Stimulated activated CD4-positive, alpha-beta T cell treated with anti-CD3 and anti-CD28 coated beads, Interleukin-2, amount 100 ng/mL, for 4 hours (primary cell): ENCODE measurements at places on chromosomes 12 and 14.

- no peak for DNase-seq
Observed at GRCh38 chr12:15481846-15482245, 159.5 kb downstream of the PTPRO start.

DNA sequence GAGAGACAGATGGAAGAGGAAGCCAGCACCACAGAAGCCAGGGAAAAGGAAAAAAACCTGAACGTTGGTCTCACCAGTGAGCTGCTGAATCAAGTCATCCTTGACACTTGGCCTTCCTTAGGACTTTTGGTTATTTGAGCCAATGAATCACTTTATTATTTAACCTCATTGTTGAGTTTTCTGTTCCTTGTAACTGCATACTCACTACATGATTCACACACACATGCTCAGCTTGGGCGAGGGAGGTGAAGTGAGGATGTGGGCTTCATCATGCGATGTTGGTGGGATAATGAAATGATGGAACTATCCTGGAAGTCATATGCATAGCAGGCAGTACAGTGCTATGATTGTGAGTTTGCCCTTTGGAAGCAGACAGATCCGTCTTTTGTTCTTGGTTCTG is 40.6 kb upstream of the RPH3A start:
- no peak for DNase-seq

DNA sequence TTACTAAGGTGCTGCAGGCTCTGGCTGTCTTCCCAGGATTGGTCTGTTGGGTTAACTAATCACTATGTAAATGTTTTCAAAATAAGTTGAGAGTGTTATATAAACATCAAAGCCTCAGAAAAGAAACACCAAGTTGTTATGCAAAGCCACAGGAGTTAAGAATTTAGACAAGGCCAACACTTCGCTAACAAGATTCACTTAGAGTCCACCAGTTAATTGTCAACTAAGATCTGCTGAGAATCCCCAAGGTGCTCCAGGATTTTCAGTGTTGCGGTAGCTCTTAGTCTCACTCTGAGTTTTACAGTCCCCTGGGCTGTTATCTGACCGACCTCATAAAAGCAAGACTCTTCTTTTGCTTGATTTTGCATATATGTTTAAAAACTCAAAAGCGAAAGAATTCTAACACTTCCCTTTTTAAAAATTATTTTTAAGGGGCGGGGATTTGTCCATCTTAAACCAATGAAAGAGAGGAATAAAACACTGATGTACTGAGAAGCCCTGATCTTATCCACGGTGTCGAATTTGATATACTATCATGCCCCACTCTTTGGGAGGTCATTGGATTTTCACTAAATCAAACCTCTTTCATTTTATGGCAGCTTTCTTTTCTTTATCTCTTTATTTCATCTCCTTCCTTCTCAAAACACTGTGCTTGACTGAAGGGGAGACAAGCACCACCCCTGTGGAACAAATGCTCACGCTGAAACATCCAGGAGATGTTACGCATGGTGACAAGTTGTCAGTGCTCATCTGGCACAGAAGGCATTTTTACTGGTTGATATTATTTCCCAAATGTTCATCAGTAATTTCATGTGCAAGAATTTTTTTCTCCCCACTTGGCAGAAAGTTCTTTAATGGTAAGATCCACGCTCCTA is 7.0 kb downstream of the NIN start:
- no peak for DNase-seq

DNA sequence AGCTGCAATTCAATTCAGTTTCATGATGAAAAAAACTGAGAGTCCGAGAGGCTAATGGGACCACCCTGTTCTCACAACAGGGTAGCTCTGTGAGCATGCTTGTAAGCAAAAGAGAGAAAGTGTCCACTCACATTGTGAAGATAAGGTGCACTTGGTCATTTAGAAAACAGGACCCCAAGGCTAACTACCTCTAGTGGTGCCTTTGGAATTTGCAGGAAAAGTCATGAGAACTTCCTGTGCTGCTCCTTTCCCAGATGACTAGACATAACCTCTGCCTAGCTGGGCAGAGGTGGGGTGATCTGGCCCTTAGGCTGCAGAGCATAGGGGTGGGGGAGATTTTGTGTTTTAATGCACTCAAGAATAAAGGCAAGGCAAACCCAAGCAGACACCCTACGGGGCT is 118.9 kb downstream of the STAB2 start:
- no peak for DNase-seq

DNA sequence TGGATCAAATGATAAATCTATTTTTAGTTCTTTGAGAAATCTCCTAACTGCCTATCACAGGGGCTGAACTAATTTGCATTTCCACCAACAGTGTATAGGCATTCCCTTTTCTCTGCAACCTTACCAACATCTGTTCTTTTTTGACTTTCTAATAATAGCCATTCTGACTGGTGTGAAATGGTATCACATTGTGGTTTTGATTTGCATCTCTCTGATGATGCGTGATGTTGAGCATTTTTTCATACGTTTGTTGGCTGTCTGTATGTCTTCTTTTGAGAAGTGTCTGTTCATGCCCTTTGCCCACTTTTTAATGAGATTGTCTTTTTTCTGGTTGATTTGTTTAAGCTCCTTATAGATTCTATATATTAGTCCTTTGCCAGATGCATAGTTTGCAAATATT is 67.1 kb downstream of the IFNG-AS1 start:
- no peak for DNase-seq

DNA sequence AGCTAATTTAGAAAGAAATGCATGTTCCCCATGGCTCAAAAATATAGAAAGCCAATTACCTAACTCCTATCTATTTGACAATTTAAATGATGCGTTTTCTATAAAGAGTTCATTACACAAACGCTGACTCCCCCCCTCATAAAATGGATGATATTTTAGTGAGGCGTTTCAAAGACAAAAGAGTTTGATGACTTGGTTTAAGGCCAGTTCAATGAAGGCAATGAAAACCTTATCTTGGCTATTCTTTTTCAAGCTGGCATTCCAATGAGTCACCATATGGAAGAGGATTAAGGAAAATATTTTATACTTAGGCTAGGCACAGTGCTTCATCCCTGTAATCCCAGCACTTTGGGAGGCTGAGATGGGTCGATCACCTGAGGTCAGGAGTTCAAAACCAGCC is 62.7 kb downstream of the HMGA2 start:
- no peak for DNase-seq

- no peak for DNase-seq
Observed at GRCh38 chr12:13114251-13115052, 11.0 kb upstream of the GSG1 start.

- DNase-seq, result no peak
Observed at GRCh38 chr14:93829839-93830481, 41.7 kb upstream of the PRIMA1 start.

- DNase-seq, result no peak
Observed at GRCh38 chr12:126960709-126961108, 1306.3 kb upstream of the TMEM132C start.

GRCh38 chr14:79175671-79176070 is 1005.5 kb downstream of the NRXN3 start:
- DNase-seq, result no peak

DNA sequence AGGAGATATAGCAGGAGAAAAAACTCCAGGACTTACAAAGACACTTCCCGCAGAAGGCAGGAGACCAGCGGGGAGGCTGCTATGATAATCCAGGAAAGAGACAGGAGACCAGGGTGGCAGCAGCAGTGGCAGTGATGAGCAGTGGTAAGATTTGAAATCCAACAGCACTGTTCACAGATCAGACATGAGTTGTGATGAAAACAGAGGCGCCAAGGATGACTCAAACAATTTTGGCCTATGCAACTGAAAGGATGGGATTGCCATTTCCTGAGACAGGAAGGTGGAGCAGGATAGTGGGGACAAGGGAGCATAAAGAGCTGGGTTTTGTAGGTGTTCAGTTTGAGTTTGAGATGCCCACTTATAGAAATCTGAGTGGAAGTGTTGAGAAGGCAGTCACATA is 108.6 kb upstream of the DYRK2 start:
- DNase-seq, result no peak

DNA sequence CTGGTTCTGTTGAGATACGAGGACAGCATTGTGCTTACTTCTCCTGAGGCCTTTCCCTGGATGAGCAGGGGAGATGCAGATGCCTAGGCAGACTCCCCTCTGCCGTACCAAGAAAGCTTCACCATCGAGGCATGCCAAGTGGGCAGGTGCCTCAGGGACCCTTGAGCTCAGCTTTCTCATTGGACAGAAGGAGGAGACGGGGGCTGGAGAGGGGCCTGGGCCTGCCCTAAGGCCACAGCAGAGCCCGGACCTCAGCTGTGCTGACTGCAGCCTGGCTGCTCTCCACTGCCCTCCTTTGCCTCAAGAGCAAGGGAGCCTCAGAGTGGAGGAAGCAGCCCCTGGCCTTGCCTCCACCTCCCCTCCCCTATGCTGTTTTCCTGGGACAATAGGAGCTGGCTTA is 23.4 kb downstream of the SERPINA1 start:
- DNase-seq, result no peak

DNA sequence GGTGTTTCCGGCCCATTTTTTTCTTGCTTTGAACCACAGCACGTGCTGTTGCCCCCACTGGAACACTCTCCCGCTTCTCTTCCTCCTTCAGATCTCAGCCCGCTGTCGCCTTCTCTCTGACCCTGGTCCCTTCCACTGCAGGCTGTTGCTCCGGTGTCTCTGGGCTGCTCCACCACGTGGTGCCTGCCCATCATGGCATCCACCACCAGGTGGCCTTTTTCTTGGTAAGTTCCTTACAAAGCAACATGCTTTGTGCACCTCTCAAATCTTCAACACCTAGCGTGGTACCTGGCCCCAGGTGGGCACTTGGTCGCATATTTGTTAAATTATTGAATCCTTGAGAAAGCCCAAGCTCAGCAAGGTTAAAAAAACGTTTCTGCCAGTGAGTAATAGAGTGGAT is 19.1 kb downstream of the TUNAR start:
- DNase-seq, result no peak

DNA sequence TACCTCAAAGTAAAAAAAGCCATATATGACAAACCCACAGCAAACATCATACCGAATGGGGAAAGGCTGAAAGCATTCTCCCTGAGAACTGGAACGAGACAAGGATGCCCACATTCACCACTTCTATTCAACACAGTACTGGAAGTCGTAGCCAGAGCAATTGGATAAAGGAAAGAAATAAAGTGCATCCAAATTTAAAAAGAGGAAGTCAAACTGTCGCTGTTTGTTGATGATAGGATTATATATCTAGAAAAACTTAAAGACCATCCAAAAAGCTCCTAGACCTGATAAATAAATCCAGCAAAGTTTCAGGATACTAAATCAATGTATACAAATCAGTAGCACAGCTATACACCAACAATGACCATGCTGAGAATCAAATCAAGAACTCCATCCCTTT is 5.2 kb downstream of the NDUFA12 start:
- no peak for DNase-seq

GRCh38 chr12:52060498-52061177 is 9.1 kb upstream of the ATG101 start:
- DNase-seq, result no peak

DNA sequence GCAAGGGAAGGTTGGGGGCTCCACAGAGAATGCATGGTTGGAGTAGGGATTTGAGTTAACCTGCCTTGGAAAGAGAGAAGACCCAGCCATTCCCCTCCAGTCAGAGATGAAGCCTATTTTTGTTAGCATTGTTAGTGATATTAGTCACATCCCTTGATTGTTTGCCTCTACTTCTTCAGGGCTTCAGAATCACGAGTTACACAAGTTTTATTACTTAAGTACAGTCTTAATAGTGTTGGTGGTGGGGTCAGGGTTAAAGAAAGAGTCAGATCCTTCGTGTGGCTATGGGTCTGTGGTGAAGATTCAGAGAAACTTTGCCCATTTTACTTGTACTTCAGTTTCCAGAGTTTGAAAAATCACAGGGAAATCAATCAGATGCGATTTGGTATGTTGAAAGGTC is 363.1 kb downstream of the LRIG3 start:
- no peak for DNase-seq

DNA sequence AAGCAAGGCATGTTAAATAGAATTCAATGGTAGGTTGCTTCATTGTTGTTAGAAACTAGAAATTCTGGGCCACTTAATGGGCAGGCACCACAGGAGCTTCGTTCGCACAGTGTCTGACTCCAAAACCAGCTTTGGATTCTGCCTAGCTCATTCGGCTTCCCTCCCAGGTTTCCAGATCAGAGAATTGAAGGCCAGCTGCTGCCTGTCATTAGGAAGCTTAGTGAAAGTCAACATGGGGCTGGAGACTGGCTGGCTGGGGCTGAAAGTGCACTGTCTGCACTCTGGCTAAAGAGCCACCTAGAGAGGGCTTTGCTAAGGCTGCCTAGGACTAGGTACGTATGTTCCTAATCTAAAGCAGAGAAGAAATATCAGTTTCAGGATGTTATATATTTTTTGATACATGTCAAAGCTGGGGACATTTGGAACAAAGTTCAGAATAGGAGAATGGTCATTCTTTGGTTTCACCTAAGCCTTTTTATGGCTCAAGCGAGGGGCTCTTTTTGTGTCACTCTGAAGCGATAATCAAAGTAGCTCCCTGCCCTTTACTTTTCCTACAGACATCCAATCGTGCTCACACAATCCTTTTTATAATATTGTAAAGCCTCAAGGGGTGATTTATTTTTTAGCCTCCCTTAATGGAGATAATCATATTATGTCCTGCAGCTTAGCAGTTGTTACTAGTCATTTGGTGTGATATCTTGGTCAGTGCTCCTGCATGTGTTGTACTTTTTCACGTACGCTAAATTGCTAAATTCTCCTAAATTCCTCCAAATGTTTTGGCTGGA is 238.5 kb upstream of the NAV3 start:
- no peak for DNase-seq

DNA sequence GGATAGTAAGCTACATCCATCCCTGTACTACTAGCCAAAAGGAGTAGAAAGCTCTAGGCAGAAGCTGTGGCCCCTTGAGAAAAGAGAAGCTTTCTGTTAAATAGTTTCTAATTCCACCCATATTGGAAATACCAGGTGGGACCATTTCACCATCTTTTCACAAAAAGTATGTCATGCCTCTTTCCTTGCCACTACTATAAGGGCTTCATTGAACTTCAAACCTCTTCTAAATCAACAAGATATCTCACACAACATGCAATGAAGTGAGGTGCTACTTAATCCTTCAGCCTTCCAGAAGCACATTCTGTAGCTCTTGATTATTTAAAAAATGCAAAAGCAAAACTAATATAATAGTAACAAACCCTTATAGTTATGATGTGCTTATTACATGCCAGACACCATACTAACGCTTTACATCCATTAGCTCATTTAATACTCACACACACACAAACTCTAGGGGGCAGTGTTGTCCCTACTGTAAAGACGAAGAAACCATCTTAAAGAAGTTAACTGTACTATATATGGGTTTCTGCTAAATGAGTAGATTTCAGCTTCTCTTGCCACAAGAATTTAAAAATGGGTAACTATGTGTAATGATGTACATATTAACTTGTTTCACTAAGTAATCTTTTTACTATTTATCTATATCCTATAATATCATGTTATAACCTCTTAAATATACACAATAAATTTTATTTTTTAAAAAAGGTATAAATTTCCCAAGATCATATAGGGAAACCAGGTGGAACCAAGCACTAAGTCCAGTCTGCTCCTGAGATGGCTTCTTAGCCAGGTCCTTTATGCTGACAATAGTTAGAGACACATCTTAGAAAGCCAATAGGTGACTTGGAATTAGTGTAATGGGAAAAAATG is 124.4 kb downstream of the RPS29 start:
- DNase-seq, result peak; percentile 49
